Fibroblast of skin of right biceps (primary cell): ENCODE measurements at places on chromosomes 1 and 21.

DNA sequence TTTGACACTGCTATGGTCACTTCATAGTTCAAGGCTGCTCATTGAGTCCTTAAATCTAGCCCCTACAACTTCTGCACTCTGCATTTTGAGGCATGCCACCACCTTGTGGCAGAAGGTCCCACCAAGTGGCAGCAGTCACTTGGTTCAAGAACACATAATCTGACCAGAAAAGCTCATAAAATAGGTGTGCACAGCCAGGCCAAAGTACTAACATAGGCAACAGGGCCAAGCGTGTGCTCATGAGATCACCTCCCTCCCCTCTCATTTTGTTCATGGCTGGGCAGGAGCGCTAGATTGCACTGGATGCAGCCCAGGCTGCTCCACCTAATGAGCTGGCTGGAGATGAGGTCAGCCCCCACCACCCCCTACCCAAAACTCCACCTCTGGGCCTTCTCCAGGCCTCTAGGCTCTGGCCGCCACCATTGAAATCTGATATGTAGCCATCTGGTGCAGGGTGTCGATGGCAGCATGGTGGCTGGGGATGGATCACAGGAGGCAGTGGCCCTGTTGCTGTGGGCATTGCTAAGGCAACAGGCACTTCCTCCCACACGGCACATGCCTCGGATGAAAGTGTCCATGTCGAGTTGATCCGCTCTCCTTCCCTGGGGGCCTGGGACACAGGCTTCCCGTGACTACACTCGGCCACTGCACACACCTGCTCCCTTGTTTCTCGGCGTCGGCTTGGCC, 193.2 kb downstream of the TRABD2B start:
- no peak for DNase-seq

- no peak for DNase-seq
These were observed 196.0 kb downstream of the FMN2 start for GRCh38 chr1:240287722-240288121.

GRCh38 chr1:219568733-219569132, 44.2 kb downstream of the ZC3H11B start:
- peak; percentile 26 for DNase-seq

GRCh38 chr21:38574895-38575575, 76.8 kb upstream of the ERG start:
- DNase-seq = no peak

GRCh38 chr1:58883037-58883887, 99.4 kb upstream of the JUN start:
- DNase-seq = peak; percentile 97

DNA sequence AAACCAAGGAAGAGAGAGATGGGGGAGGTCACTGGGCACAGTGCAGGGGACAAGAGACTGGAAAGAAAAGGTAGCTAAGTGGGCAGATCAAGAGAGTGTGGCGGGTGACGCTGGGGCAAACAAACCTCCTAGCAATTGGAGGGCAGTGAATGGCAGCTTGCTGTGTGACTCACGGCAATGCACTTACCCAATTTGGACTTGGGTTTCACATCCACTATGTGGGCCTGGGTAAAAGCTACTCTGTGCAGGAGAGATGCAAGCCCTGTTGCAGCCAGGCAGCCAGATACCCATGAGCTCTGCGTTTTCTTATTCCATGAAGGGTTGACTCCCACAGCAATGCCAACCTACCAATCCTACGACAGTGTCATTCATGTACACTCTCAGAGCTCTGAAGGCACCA, 9.5 kb downstream of the PLXNA2 start:
- no peak for DNase-seq

GRCh38 chr1:218887141-218887925, 286.3 kb upstream of the LYPLAL1 start:
- no peak for DNase-seq

GRCh38 chr1:110874324-110875215, 1.6 kb downstream of the CD53 start:
- DNase-seq = no peak

GRCh38 chr1:207079706-207080241, 8.9 kb upstream of the C4BPB start:
- DNase-seq = no peak

GRCh38 chr1:168673974-168674683, 54.9 kb downstream of the DPT start:
- no peak for DNase-seq

DNA sequence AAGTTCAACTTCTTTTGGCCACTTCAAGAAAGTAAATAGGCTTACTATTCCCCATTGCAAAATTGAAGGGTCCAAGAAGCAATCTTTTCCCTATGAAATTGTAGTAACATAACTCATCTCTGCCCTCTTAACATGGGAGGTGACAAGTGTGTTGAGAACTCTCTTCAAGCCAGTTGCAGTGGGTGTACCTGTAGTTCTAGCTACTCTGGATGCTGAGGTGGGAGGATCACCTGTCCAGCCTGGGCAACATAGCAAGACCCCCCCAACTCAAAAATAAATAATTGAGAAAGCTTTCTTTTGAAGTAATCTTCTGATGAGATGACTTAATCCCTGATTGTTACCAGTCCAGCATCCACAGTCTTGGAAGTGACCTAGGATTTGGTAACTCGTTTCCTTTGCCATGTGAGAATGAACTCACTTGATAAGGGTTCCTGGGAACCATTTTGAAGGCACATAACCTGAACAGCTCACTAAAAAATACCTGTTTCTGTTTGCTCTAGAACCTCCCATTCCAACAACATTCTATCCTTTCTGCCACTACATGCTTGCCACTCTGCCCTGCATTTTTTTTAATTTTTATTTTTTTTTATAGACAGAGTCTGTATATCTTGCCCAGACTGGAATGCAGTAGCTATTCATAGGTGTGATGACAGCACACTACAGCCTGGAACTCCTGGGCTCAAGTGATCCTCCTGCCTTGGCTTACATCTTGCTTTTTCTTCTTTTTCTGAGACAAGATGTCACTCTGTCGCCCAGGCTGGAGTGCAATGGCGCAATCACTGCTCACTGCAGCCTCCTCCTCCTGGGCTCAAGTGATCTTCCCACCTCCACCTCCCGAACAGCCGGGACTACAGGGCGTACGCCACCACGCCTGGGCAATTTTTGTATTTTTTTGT, 1.4 kb upstream of the IPO9 start:
- DNase-seq = no peak

- DNase-seq = no peak
These were observed 7.1 kb downstream of the RAD54L start for GRCh38 chr1:46254668-46255067.

DNA sequence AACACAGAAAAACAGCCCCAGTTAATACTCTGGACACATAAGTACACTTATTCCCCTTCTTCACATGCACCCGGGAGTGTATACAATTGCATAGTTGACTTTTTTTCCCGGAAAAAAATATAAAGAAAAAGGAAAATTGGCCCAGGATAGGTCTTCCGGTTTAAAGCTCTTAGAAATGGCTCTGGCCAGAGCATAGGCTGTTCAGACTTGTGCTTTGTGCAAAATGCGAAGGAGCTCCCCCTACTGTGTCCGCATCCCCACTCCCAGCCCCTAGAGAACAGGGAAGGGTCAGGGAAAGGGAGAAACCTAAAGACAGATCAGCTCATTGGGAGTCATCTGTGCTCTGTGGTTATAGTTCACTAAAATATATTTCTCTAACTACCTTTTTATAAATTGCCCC, 5.5 kb upstream of the MTMR11 start:
- DNase-seq = peak; percentile 36

- DNase-seq = peak; percentile 79
These were observed 1.9 kb downstream of the FGGY start for GRCh38 chr1:59298710-59299346.

- no peak for DNase-seq
These were observed 363.5 kb upstream of the USP24 start for GRCh38 chr1:55578646-55579045.

- DNase-seq = no peak
These were observed 32.0 kb downstream of the LHX9 start for GRCh38 chr1:197948926-197949899.

DNA sequence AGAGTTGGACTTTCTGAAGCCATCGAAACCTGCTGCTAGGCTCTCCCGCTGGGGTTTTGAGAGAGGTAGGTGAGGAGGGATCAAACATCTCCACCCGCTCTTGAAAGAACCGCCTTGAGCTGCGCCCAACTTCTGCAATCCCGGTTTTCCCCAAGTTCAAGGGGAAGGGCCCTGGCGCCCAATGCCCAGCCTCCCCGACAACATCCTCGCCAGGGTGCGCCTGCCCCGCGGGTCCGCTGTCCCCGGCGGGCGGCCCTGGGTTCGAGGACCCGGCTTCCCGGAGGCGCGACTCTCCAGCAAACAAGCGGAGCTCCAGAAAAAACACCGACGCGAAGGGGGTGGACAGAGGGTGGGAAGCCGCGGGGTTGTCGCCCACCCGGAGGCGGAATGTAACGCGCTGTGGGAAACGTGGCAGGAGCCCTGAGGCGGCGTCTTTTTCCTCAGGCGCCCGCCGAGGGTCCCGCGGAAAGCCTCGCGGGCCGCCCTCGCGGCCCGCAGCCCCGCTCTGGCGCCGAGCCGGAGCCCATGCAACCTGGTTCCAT, 607 bp downstream of the BTG3 start:
- peak; percentile 41 for DNase-seq
